Left ventricle myocardium superior (tissue), 1 donor: ENCODE measurements at places on chromosomes 7 and 10.

GRCh38 chr7:51075681-51076580 lies 240.7 kb downstream of the COBL start:
- peak; percentile 59 for DNase-seq

GRCh38 chr7:157475601-157476000 lies 138.8 kb downstream of the DNAJB6 start:
- no peak for DNase-seq

- no peak for DNase-seq
Observed at GRCh38 chr10:3959370-3960325, 174.6 kb upstream of the KLF6 start.

DNA sequence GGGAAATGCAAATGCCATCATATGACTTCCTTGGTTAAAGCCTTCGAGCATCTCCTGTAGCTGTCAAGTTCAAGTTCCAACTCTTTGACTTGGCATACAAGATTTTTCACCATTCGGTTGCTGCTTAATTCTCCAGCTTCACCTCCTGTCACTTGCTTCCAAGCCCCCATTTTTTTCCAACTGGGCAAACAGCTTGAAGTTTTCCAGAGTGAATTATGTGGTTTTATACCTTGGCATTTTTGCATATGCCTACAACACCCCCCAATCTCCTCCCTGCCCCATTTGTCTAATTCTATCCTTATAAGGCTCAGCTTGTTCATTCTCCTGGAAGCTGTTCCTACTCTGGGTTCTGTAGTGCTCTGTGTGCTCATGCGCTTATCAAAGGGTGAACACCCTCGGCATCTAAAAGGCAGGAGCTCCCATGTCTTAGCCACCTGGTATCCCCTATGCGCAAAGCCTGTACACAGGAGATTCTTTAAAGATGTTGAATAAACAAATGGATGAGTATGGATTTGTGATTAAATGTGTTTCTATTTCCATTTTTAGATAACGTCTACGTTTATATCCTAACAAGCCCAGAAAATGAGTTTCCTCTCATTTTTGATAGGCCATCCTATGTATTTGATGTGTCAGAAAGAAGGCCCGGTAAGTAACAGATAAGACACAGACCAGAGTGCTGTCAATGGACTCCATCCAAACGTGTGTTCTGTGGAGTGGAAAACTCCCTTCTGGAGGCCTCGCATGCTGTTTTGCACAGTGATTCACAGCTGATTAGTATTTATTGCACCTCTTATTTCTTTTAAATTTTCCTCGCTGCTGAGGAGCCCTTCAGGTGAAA lies 52.5 kb downstream of the CDHR3 start:
- no peak for DNase-seq
